ENCODE measurements at places on chromosomes 4 and X.

DNA sequence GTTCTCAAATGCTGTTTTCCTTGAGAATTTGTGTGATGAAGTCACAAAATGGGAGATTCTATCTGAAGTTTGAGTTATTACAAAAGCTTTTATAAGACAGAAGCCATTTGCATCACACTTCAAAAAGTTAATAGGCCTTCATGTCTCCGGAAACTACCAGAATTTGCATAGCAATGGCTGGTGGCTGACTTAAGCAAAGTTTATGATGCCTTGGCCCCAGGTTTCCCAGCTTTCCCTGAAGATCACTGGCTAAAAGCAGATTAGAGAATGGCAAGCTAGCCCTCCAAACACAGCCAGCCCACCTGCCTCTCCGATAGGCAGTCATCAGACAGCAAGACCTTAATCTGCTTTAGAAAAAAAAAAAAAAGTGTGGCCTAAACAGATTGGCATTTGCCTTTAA lies 197.8 kb downstream of the HS3ST1 start:
- no peak for DNase-seq

GRCh38 chrX:25068340-25068739 lies 52.6 kb upstream of the ARX start:
- DNase-seq: no peak

DNA sequence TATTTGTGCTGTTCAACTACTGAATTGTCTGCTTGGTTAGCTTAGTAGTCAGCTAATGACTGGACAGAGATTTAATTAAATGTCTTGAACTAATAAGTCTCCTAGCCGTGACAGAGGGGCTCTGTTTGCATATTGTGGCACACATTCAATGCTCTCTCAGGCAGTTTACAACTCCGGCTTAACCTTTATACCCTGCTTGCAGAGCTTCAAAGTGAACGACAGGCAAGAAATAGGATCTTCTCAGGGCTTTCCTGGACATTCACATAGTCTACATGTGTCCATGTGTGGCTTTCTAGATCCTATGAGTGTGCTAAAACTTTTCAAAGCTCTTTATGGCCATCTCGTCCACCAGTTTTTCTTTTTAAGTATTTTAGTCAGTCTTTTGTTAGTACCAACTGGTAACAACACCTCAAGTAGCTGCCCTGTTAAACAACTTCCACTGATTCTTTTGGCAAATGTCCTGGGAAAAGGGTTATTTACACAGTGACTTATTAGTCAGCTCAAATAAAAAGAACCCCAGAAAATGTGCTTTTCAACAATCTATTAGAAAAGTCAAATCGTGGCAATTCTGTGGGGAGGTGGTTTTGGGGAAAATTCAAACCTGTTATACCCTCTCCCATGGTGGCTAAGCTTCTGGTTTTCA lies 28.6 kb downstream of the OR13H1 start:
- no peak for DNase-seq

DNA sequence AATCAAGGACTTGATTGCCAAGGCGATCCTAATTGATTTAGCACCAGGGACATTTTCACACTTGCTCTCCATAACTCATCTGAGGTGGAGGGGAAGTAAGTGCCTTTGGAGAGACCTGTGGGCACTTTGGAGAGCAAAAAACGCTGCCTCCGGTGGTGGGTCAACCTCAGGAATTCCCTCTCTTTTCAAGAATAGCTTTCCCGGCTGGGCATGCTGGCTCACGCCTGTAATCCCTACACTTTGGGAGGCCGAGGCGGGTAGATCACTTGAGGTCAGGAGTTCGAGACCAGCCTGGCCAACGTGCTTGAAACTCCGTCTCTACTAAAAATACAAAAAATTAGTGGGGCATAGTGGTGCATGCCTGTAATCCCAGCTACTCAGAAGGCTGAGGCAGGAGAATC lies 49.2 kb downstream of the PRPS1 start:
- DNase-seq: no peak

DNA sequence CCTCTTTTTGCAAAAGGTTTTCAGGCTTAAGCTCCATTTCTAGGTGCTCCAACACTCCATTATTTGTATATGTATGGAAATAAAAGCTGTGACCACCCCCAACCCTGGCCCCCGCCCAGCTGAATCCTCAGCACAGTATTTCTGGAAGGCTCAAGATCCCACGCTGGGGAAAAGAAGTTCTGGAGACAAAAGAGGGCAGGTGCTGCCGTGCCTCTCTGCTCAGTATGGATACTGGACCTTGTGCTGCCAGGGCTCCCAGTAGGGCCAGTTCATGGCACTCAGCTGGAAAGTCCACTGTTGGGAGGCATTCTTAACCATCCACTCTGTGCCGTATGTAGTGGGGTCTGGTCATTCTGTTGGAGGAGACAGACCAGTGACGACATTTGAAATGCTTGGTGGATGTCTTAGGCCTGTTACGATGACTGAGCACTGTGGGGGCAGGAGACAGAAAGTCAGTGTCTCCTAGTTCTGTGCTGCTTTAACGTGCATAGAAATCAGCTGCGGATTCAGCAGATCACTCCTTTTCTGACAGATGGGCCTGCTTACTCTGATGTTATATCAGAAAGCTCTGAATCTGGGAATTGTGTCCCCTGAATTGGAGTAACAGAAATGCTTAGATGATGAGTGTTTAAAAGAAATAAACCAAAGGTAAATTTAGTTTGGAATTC lies 48.4 kb upstream of the MSANTD1 start:
- DNase-seq: no peak

DNA sequence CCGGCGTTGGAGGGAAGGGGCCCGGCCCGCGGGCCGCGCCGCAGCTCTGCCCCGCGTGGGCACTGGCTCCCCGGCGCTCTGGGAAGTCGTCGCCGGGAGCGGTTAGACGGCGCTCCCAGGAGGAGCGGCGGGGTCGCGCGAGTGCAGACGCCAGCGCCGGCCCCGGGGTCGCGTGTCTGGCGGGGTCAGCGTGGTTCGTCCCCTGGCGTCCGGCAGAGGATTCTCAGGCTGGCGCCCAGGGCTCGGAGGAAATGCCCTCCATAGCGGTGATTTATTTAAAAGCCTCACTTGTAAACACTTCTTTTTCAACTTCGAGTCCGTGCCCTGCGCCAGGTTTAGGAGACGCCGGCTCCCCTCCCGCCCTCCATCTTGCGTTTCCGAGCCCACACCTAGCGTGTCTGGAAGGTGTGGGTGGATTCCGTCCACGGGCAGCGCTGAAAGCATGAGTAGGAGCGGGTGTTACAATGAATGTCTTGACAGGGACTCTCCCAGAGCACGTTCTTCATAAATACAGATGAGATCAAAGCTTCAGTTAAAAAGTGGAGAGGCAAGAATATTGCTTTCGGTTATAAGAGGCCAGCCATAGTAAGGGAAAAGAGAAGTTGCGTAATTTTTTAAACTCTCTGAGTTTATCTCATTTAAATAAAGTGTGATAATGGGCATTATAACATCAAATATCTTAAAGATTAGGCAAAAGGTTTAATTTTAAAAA lies 692 bp downstream of the FAM241A start:
- peak; percentile 44 for DNase-seq

DNA sequence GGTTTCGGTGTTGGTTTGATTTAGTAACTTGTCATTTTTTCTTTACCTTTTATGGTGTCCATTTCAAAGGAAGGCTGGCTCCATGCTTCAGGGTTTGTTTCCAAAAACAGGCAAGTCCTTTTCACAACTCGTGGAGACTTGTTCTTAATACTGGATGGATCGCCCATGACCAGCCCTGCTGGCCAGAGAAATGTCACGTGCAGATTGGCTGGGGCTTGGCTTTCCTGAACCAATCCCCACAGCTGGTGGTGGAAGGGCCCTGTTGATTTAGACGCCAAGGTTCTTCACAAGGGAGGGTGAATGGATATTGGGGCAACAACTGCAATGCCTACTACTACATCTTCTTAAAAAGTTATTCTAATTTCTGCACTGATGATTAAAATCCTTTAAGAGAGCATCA lies 92.6 kb downstream of the SHROOM3 start:
- no peak for DNase-seq

- DNase-seq: no peak
Measured at GRCh38 chr4:89422441-89422990, 114.9 kb upstream of the GPRIN3 start.

DNA sequence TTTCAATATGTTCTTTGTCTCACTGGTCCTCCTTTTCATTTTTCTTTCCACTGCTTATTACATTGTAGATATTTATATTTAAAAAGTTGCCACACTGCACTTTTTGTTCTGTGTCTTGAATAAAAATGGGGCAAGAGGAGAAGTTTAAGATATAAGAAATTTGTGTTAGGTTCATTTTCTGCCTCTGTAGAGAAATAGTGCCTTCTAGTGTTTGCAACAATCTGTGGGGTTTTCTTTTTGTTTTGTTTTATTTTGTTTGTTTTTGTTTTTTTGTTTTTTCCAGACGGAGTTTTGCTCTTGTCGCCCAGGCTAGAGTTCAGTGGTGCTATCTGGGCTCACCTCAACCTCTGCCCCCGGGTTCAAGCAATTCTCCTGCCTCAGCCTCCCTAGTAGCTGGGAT lies 20.1 kb upstream of the SMIM14 start:
- no peak for DNase-seq

DNA sequence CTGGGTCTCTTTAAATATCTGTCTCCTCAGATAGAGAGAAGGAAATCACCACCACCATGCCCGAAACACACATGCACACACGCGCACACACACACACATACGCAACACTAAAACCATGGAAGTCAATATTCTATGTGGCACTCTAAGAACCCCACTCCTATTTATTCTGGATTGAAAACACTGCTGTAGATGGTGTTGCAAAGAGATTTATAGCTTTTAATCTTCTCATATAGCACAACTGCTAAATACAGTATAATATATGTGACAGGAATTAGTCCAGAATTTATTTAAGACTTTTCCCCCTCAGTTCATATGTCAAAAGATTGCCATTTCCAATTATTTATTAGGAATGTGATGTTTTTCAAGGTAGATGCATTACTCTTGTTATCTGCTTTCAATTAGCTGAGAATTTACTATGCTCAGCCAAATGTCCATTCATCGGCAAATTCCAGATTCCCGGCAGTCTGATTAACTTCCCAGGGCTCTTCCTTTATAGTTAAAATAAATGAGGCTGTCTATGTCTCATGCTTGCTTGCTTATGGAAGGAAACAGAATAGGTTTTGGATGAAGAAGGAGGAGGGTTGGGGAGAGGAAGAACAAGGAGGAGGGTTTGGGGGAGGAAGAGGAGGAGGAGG lies 115.4 kb upstream of the NDP start:
- DNase-seq: no peak

- no peak for DNase-seq
Measured at GRCh38 chrX:139106069-139106468, 394.6 kb upstream of the FGF13 start.

- no peak for DNase-seq
Measured at GRCh38 chr4:2252530-2253091, 9.3 kb downstream of the MXD4 start.

DNA sequence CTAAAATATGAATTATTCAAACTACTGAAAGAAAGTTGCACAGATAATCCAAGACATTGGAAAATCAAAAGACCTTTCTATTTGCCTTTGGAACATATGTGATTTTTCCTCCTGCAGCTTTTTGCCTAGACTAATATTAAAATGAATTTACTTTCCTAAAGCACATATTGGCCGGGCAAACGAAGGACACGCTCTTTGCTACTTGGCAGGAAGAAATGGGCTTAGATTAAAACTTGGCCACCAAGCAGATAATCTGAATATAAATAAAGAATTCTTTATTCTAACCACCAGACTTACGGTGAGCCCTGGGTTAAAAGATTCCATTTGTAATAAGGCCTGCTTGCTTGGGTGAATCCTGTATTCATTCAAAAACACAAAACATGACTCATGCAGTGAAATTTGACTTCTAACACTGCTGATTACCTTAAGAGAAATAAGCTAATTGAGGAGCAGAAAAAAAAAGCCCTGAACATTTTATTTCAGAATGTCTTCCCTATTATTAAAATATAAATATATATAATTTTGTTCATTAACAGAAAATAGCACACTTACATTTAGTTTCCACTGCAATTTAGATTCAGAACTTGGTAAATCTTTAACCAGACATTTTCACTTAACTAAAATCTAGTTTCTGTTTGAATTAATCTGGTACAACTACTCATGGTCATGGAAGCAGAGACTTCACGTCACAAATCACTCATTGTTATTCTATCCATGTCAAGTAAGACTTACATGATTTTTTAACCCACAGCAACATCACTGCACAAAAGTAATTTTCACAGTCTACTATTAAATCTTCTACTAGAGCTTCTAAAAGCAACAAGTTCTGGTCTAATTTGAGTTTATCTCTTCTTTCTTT lies 116.1 kb upstream of the PLAC1 start:
- DNase-seq: no peak

DNA sequence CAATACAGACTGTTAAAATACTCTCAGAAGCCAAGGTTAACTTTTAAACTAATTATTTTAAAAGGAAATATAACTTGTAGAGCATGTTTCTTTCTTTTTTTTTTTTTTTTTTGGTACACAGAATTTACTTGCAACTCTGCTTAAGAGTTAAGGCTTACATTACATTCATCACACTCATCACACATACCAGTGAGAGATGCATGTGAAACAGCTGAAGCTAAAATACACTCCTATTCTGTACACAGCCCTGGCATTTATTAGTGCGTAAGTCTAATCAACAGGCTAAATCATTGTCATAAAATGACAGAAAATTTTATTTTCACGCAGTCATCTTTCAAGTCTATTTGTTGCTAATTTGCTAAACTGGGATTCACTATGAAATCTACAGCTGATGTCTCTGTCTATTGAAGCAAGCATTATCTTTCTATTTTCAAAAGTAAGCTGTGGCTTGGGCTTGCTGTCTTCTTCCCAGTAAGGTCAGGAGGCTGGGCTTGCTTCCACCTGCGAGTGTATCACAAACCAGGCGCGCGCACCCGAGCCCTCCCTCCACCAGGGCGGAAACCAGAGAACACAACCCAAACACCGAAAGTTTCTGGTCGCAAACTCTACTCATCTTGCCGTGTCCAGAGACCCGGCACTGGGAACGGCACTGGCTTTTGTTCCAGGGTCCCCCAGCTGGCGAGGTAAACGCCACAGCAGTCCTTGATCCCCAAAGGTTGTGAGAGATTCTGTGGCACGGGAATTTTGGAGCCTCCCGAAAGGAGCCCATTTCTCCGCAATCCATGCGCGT lies 3.9 kb downstream of the MAML3 start:
- peak; percentile 78 for DNase-seq

DNA sequence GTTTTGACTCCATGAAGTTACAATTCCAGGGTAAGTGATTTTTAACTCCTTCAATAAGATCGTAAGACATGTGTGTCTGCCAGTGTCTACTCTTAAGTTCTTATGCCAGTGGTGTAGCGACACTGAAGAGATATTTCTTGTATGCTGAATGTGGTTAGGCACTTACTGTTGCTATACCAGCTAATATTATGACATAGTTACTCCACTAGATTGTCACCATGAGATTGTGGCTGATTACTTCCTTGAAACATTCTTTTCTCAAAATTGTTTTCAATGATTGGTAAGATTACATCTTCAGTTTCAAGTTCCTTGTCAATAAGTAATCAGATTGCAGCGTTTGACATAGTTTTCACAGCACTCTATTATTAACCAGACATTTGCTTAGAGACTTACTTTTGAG lies 60.6 kb upstream of the PAGE5 start:
- no peak for DNase-seq

GRCh38 chr4:32601848-32602247 lies 1881.7 kb downstream of the PCDH7 start:
- DNase-seq: no peak
